ENCODE measurements at places on chromosomes 16 and 17. TPM values are rescaled to one million over a fixed set of nuclear protein-coding genes. Genes with fewer than 3 reads are reported as not detected.

The NPIPB13 gene
- 4.1 TPM for total RNA-seq

The PMP22 gene
- 246 TPM for total RNA-seq

DNA sequence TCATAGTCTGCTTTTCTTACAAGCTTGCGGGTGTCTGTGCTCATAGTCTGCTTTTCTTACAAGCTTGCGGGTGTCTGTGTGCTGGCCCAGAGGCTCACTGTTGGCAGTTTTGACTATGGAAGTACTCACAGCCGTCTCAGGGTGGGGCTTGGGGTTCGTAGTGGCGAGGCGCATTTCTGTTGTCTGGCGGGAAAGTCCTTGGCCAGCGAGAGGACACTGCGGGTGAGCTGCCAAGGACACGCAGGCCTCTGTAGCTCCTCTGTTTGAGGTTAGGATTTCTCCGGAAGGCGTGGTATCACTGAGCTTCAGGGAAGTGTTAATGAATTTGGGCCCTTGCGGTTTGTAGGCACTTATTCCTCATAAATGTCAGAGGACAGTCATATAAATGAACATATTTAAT, 13.5 kb downstream of the TBCD start:
- no peaks in the 10 kb centered on the region for H3K4me1 ChIP-seq
- no peak overlapping the region for H3K4me3 ChIP-seq
- H3K27ac ChIP-seq: no peak overlapping the region

The CMTM2 gene
- 1.8 TPM for total RNA-seq

GRCh38 chr17:65312718-65313377, 175.7 kb downstream of the RGS9 start:
- no peaks in the 10 kb centered on the region for H3K4me1 ChIP-seq
- no peak for DNase-seq
- no peaks in the 10 kb centered on the region for H3K27me3 ChIP-seq
- H3K4me3 ChIP-seq: no peak overlapping the region
- no peaks in the 10 kb centered on the region for H3K36me3 ChIP-seq

DNA sequence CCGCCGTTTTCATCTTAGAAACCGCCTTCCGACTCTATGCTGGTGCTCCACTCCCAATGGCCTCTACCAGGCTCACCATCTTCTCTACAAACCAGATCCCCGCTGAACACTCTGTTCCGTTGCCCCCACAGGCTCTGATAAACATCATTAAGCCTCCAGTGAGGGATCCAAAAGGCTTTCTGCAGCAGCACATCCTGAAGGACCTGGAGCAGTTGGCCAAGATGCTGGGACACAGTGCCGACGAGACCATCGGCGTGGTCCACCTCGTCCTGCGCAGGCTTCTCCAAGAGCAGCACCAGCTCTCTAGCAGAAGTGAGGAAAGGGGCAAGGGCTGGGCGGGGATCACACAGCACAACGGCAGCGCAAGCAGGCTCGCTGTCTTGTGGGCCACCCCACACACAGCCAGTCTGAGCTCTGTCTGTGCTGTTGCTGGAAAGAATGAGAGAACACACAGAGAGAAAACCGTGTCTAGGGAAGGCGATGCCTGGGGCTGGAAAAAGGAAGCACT, 33.5 kb upstream of the ENDOV start:
- H3K36me3 ChIP-seq: peaks cover 98% of the 10 kb centered on the region
- no peaks in the 10 kb centered on the region for H3K4me1 ChIP-seq
- DNase-seq: no peak
- H3K27me3 ChIP-seq: no peaks in the 10 kb centered on the region
- no peak overlapping the region for H3K27ac ChIP-seq
